Lung (tissue), 17 donors: ENCODE measurements at places on chromosomes 3 and 15.

DNA sequence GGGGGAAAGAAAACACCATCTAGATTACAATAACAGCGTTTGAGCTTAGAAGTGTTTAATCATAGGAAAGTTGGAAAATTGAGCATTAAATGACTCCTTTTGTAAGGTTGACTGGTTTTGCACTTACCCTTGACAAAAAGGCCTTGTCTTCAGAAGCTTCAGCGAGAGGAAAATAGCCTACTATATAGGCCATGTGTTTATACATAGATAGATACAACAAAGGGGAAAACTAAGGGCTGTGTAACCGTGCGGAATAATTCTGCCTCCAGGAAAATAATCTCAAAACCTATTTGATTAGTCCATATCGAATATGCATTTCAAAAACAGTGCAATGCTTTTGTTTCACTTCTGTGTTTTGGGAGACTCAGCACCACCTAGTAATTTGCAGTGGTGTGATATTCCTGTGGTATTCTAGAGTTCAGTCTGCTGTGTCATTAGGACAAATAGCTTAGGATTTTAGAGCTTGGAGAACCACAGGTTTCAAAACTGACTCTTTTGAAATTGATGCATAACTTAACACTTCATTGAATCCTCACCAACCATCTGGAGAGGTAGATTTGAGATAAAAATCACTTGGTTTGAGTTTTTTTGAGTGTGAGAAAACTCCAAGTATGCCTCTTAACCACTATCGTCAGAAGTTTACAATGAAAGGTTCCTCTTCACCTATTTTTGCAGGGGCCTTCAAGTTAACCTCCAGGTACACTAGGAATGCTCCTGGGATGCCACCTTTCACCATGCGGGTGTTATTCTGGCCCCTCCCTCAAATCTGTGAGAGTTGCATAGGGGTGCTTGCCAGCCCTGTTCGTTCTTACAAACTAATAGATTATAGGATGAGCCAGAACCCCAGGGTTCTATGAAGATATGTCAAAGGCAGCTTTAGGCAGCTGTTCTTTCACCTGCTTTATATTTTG, 1.9 kb downstream of the ARHGAP31 start:
- H3K4me3 ChIP-seq: peak overlapping the region; percentile 53
- DNase-seq: no peak
- peak overlapping the region; percentile 75 for H3K27ac ChIP-seq
- H3K4me1 ChIP-seq: peaks cover 45% of the 10 kb centered on the region

DNA sequence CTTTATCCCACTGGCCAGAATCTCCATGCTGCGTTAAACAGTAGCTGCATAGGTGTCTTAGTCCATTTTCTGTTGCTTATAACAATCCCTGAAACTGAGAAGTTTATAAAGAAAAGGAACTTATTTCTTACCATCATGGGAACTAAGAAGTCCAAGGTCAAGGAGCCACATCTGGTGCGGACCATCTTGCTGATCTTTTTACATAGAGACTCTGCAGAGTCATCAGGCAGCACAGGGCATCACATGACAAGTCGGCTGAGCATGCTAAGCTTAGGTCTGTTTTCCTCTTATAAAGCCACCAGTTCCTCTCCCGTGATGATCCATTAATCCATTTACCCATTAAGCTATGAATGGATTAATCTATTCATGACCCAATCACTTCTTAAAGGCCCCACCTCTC, 22.4 kb upstream of the FAM174B start:
- H3K4me1 ChIP-seq: no peaks in the 10 kb centered on the region
- H3K27me3 ChIP-seq: no peaks in the 10 kb centered on the region
- no peak overlapping the region for H3K4me3 ChIP-seq

DNA sequence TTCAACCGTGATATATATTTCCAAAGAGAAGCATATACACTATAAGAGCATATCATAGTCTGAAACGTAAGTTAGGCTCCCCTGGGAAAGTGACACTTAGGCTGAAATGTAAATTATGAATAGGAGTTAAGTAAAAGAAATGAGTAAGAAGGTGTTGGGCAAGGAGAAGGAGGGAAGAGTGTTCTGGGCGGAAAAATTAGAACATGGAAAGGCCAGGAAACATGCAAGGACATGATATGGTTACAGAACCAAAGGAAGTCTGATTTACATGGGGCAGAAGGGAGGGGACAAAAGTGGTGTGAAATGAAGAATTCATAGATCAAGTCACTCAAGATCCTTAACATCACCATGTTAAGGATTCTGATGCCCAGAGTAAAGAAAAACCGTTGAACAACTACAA, 75.2 kb downstream of the SCAPER start:
- no peak for DNase-seq
- H3K4me3 ChIP-seq: no peak overlapping the region
- no peaks in the 10 kb centered on the region for H3K4me1 ChIP-seq
- H3K27ac ChIP-seq: no peak overlapping the region
- H3K36me3 ChIP-seq: peaks cover 5% of the 10 kb centered on the region
- no peaks in the 10 kb centered on the region for H3K27me3 ChIP-seq

GRCh38 chr3:170421111-170421641, 2.5 kb downstream of the CLDN11 start:
- H3K27me3 ChIP-seq: peaks cover 7% of the 10 kb centered on the region
- no peak overlapping the region for H3K4me3 ChIP-seq
- H3K4me1 ChIP-seq: peaks cover 20% of the 10 kb centered on the region

DNA sequence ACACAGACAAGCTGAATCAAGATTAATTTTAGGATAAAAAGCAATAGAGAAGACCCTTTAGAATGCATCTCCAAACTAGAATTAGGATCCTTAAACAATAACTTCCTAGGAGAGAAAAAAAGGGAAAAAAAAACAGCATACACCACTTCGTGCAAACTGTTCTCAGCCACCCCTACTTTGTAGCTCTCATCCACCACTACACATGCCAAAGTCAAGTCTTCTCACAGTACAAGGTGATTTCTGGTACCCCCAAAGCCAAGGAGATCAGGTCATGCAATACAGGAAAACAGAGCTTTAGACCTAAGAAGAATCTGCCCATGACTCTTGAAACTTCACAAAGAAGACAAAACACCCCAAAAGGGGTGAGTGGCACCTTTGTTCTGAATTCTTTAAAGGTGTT, 166.9 kb downstream of the SUCNR1 start:
- H3K27me3 ChIP-seq: no peaks in the 10 kb centered on the region
- H3K4me3 ChIP-seq: no peak overlapping the region
- DNase-seq: no peak
- H3K4me1 ChIP-seq: no peaks in the 10 kb centered on the region

DNA sequence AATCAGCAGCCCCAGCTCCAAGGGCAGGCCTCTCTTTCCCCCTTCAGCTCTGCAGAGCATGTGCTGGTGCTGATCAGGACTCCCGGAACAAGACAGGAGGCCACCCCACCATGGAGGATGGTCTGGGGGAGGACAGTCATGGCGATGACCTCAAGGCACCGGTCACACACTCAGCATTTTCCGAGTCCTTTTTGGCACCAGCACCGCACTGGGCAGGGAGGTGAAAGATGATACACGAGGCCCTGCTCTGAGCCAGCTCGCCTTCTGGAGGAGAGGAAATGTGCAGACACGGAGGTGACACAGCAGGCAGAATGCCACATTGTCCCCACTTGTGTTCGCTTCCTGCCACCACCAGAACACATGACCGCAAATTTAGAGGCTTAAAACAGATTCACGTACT, 61.8 kb upstream of the SEC61A1 start:
- H3K27me3 ChIP-seq: no peaks in the 10 kb centered on the region
- H3K36me3 ChIP-seq: no peaks in the 10 kb centered on the region
- no peak overlapping the region for H3K4me3 ChIP-seq
- H3K4me1 ChIP-seq: no peaks in the 10 kb centered on the region
- no peak for DNase-seq

GRCh38 chr3:159831466-159831865, 157.2 kb upstream of the IL12A start:
- no peak overlapping the region for H3K27ac ChIP-seq
- H3K4me1 ChIP-seq: peaks cover 3% of the 10 kb centered on the region
- no peak for DNase-seq
- no peak overlapping the region for H3K4me3 ChIP-seq
- peaks cover 17% of the 10 kb centered on the region for H3K27me3 ChIP-seq
